ENCODE measurements at places on chromosomes 12 and 14.

GRCh38 chr12:120799243-120800045 lies 73.8 kb downstream of the ACADS start:
- DNase-seq, result no peak

- DNase-seq, result no peak
Observed at GRCh38 chr14:84622357-84622756, 907.6 kb upstream of the FLRT2 start.

DNA sequence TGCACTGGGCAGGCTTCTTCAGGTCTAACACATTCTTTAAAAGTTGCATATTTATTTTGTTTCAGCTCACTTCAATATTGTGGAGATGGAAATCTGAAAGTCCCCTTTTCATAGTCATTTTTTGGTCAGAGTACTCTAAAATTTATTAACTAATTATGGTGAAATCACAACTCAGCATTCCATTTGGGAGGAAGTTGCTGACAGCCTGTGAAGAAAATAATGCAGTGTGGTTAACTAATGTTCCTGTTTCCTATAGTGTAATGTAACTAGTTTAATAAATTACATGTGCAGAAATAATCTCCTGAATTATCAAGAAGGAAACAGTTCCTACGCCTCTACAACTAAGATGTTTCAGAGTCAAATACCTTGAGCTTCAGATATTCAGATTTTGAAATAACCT lies 17.1 kb downstream of the LRFN5 start:
- no peak for DNase-seq

DNA sequence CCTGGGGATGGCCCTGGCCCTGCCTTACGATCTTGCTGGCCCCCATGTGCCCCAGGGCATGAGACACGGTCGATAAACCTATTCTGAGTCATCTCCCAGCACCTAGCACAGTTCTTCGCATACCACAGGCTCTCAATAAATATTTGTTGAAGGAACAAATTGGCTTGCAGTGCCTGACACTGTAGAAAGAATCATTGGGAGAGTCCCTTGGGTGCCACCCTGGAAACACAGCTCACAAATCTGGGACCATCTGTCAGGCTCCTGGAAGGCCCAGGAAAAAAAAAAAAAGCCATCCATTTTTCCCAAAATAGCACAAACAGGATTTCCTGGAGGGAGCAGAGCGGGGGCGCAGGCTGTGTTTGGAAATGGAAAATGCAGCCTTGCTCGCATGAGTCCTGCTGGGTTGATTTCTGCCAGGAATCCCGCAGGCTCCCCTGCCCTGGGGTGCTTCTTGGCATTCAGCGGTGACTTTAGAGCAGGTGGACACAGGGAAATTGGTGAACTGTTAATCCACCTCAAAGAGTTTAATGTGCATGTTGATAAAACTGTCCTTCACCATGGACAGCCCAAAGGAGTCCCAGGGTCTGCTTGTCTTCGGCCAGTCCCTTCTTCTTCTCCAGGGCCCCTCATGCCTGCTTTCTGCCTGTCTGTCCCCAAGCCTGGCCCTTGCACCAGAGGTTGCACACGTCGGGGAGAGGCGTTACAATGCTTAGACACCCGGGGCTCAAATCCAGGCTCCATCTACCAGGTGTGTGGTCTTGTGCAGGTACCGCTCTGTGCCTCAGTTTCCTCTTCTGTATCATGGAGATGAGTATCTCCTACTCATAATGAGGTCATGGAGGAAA lies 106.1 kb upstream of the RFLNA start:
- no peak for DNase-seq

GRCh38 chr12:749751-750270 lies 2.6 kb upstream of the WNK1 start:
- DNase-seq, result no peak

- DNase-seq, result no peak
Observed at GRCh38 chr14:86707071-86707470, 1177.1 kb downstream of the FLRT2 start.

DNA sequence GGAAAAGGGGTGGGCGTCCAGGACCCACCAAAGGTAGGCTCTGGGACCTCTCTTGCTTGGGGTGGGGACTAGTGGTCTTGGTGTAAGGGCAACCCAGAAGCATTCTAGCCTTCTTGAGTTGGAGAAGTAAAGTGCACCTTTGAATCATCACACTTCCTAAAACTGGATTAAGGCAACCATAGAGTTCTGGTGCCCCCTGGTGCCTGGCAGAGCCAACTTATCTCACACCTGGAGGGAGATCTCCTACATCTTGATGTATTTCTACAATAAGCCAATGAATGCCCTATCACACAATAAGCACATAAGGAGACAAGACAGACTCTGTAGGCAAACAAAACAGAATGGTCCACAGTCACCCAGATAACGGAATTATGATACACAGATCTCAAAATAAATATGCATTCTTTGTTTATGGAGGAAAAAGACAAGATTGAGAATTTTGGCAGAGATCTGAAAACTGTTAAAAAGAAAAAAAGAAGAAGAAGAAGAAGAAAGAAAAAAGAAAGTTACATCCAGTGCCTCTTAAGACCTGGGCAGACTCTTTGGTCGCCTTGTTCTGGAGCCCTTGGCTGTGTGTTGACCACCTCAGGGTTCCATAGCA lies 95.9 kb upstream of the PPP2R5C start:
- DNase-seq, result no peak

- DNase-seq, result no peak
Observed at GRCh38 chr12:93137656-93138612, 208.8 kb upstream of the EEA1 start.

DNA sequence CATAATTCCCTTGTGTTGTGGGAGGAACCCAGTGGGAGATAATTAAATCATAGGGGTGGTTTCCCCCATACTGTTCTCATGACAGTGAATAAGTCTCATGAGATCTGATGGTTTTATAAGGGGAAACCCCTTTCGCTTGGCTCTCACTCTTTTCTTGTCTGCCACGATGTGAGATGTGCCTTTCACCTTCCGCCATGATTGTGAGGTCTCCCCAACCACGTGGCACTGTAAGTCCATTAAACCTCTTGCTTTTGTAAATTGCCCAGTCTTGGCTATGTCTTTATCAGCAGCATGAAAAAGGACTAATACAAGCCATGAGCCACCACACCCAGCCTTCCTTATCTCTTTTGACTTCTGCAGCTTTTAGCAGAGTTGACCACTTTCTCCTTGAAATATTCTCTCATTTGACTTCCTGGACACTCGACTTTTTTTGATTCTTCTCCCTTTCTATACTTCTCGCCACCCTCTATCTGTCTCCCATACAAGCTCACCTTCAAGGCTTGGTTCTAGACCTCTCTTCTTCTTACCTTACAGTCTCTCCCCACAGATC lies 2.3 kb downstream of the MTERF2 start:
- no peak for DNase-seq

GRCh38 chr14:102283631-102284129 lies 21.3 kb downstream of the MOK start:
- no peak for DNase-seq

DNA sequence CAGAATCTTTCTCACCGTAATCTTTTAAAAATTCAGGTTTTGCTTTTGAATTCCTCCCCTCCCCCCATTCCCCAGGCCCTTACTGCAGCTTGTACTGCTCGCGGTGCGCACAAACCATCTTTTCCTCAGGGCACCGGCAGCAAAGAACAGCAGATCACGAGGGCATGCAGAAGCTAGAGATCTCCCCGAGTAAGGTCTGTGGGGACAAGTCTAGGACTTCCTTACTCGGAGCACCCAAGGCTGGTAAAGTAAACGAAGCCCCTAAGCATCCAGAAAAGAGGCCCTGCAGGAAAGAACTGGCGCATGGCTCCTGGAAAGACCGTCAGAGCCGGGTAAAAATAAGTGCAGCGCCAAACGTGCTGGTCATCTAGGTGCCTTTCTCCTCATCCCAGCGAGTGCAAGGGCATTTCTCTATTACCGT lies 727 bp downstream of the LDHB start:
- no peak for DNase-seq

GRCh38 chr14:20478894-20479293 lies 9.7 kb downstream of the PNP start:
- no peak for DNase-seq

GRCh38 chr14:103281496-103282231 lies 52.4 kb upstream of the EIF5 start:
- DNase-seq, result no peak

DNA sequence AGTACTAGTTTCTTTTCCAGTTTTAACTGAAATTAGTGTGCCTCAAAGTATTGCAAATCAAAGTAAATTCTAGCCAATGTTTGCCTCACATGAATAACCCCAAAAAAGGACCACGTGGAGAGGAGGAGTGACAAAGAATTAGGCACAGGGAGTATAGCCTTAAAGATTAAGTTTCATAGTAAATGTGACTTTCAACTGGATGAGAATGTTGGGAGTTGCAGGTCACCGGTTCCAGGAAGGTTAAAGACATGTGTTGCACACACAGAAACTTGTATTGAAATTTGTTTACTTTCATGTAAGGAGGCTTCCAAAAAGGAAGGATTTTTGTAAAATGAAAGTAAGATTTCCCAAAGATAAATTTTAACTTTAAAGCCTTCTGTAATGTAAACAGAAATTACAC lies 89.1 kb upstream of the CCDC198 start:
- DNase-seq, result no peak

- DNase-seq, result no peak
Observed at GRCh38 chr14:100150932-100151587, 8.4 kb downstream of the DEGS2 start.

DNA sequence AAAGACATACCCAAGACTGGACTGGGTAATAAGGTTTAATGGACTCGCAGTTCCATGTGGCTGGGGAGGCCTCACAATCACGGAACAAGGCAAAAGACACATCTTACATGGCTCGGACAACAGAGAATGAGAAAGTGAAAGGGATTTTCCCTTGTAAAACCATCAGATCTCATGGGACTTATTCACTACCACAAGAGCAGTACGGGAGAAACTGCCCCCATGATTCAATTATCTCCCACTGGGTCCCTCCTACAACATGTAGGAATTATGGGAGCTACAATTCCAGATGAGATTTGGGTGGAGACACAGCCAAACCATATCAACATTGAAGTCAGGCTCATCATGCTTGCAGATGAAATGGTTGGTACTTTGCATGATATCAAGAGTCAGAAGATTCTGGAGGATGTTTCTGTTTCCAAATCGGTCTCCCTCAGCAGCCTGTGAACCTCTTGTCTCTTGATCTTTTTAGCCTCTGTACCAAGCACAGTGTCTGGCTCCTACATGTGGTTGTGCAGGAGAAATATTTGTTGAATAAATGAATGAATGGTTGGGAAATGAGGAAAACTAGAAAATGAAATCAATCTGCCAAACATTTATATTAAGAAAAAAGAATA lies 98.6 kb downstream of the VRK1 start:
- DNase-seq, result no peak

DNA sequence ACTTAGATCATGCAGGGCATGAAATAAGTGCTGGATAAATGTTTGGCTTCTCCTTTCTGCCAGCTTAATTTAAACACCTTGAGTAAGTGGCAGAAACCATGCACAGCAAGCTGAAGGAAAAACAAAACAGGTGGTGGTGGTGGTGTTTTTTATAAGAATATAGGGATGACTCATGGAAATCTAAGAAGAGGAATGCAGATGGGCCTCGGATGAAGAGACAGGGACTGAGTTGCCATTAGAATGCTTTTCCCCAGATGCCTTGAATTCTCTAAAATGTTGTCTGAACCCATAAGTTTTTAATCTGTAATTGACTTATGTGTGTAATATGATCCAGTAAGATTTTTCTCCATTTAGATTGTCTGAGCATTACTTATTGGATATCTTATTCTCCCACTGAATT lies 93.1 kb upstream of the ZDHHC17 start:
- no peak for DNase-seq

GRCh38 chr12:103908877-103909276 lies 21.3 kb upstream of the HSP90B1 start:
- no peak for DNase-seq

DNA sequence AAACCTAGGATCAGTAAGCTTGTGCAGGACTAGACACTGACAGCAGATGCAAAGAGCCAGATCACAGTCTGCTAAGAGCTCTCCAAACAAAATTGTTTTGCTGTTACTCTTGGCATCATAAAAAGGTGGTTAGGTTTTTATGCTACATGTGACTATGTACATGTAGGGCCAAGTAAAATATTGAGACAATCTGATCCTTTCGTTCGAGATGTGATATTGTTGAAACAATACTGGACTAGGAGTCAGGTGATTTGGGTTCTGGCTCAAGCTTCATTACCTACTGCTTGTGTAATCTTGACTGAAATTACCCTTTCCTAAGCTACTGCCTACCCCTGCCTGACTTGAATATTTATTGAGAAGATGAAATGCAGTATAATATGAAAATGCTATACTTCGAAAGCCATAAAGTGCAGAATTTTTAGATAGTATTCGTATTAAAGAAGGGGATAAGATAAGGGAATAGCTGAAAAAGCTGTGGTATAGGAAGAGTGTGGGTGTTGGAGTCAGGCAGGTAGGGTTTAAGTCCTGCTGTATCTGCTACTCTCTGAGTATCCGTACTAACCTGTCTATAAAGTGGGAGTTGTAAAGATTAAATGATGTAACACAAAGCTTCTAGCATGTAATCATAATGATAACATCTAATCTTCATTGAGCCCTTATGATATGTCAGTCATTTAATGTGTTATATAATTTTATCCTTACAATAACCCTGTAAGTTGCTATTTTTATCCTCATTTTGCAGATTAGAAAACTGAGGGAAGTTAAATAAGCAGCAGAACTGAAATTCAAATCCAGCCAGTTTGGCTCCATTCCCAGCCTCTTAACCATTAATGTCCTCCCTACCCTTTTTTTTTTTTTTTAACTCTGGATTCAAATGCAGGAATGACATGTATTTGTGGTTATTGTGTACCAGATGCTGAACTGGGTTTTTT lies 38.6 kb upstream of the ATF1 start:
- DNase-seq, result no peak

DNA sequence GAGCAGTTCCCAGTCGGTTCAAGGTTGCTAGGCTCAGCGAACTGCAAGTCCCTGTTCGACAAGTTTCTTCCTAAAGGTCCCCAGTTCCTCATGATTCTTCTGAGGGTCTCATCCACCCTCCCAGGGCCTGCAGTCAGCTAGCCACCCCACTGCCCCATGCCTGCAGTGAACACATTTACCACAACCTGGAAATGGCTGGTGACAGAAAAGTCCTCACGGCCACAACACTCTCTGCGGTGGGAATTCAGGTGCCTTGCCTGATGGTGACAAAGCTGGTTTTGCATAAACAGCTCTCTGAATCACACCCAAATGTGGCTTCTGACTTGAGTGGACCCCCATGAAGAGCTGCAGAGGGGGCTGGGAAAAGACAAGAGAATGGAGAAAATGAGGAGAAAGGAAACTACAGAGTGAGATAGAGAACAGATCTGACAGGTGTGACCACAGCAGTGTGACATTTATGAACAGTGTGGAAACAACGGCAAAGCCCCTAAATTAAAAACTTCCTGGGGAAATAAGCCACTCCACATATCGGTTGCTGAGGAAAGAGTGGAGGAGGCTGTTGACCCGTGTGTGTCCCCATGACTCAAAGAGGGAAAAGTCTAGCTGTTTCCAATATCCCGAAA lies 1.3 kb upstream of the CD27 start:
- no peak for DNase-seq

- DNase-seq, result no peak
Observed at GRCh38 chr14:99569725-99570543, 34.1 kb downstream of the CCDC85C start.

All from stimulated activated CD8-positive, alpha-beta memory T cell treated with anti-CD3 and anti-CD28 coated beads, Interleukin-4, amount 100 ng/mL, for 4 hours (primary cell).